ENCODE measurements at places on chromosomes 7 and 10.

GRCh38 chr7:2719007-2719406 is 31.0 kb downstream of the AMZ1 start:
- peak; percentile 82 for DNase-seq

DNA sequence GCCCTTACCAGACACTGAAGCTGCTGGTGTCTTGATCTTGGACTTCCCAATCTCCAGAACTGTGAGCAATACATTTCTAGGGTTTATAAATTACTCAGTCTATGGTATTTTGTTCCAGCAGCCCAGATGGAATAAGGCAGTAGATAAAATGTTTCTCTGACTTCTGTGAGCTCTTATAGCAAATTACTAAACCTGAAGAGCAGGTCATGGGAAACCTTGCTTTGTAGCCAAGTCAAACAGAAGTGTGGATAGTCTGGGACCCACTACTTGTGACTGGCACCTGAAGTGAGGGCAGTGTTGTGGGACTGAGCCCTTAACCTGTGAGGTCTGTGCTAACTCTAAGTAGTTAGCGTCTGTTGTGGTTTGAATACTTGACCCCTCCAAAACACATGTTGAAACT is 4.6 kb upstream of the TBRG4 start:
- DNase-seq: no peak

- no peak for DNase-seq
Measured at GRCh38 chr7:143892527-143893300, 9.3 kb downstream of the TCAF1 start.

DNA sequence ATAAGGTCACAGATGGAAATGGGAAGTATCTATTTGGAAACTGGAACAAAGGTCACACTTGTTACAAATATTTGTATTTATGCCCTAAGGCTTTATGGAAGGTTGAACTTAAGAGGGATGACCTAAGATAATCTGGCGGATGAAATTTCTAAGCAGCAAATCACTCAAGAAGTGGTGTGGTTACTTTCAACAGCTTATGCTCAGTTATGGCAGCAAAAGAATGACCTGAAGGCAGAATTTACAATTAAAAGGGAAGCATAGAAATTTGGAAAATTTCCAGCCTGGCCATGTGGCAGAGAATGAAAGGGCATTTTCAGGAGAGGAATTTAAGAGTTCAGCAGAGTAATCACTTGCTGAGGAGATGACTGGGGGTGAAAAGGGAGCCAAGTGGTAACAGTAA is 95.8 kb upstream of the TNS3 start:
- DNase-seq: no peak

GRCh38 chr7:108486291-108486966 is 30.2 kb upstream of the NRCAM start:
- no peak for DNase-seq

GRCh38 chr7:124171068-124171467 is 138.2 kb upstream of the TMEM229A start:
- no peak for DNase-seq

GRCh38 chr10:59618666-59619065 is 91.0 kb downstream of the SLC16A9 start:
- no peak for DNase-seq

DNA sequence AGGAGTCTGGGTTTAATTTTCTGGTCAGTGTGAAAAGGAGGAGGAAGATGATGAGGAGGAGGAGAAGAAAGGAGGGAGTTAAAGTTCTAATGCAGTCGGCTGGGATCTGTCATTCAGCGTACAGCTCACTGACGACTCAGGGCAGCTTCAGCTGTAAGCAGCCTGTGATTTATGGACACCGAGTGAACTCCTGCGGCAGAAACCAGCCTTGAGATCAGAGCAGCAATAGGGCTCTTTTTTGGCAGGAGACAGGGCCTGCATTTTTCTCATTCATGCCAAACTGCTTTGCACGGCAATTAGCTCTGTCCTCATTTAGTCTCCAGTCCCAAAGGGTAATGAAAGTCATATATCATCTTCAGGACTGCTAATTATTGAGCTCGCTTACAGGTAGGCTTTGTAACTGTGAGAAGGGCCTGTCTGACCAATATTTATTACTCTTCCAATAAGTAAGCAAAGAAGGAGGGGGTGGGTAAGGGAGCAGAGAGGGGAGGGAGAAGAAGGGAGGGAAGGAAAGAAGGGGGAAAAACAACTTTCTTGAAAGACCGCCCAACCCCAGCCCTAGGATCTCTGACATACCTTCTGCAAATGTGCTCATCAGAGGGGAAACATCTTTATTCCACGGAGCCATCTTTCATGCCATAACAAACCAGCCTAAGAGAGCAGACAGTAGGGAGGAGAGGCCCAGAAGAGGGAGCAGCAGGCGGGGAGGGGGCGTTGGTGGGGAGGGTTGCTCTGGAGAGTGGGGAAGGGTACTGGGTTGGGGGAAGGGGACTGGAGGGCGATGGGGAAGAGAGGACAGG is 48.1 kb upstream of the COMTD1 start:
- DNase-seq: no peak

GRCh38 chr7:19101472-19101871 is 16.0 kb downstream of the TWIST1 start:
- no peak for DNase-seq

- no peak for DNase-seq
Measured at GRCh38 chr7:2016761-2017480, 215.8 kb downstream of the MAD1L1 start.

DNA sequence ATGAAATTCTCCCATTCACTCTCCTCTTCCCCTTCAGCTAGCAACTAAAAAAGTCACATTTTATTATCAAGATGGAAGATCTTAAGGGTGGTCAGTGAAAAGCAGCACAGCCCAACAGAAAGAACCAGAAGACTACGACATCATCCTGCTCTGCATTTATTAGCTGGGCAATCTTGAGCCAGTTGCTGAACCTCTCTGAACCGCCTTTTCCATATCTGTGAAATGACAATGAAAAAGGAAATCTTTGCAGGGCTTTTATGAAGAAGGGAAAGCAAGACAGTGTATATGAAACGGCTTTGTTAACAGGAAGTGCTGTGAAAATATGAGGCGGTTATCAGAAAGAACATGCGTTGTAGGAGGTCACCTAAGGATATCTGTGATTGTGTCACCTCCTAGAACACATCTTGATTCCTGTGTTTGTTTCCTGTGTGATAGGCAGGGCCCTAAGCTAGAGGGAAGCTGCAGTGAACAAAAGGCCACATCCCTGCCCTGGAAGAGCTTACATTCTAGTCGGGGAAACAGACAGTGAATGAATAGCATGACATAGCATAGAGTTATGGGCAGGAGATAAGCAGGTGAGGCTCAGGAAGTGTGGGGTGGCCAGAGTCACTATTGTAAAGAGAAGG is 36.0 kb upstream of the KCNMA1 start:
- DNase-seq: peak; percentile 14

GRCh38 chr10:76644476-76644875 is 993.1 kb downstream of the KCNMA1 start:
- no peak for DNase-seq

- no peak for DNase-seq
Measured at GRCh38 chr7:78970440-78970916, 483.0 kb downstream of the MAGI2 start.

GRCh38 chr7:151008143-151008510 is 16.2 kb downstream of the ATG9B start:
- no peak for DNase-seq

DNA sequence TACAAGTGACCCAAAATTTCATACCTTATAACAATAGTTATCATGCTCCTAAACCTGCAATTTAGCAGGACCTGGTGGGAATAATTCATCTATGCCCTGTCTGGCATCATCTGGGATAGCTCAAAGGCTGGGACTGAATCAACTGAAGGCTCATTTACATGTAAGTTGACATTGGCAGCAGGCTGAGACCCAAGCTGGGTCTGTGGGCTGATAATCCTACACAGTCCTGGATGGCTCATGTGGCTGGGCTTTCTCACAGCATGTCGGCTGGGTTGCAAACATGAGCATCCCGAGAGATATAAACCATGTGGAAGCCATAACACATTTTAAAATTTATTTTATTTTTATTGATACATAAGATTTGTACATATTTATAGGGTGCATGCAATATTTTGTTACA is 19.5 kb upstream of the ABCB5 start:
- DNase-seq: no peak

DNA sequence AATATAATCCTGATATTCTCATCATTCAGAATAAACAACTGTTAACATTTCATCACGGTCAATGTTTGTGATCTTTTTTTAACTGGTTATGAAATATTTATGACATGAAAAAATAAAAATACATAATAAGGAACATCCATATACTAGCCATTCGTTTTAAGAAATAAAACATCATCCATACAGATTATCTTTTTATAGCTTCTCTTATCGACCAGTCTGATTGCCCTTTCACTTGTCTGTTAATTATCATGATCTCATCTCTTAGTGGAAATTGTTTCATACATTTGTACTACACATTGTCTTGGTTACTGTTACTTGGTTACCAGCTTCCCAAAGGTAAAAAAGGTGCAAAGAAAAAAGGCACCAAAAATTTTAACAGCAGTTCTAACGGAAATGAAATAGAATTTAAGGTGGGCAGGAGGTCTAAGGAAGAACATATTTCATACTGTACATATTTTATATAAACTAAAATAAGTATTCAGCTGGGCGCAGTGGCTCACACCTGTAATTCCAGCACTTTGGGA is 8.4 kb downstream of the ARHGAP21 start:
- DNase-seq: no peak

DNA sequence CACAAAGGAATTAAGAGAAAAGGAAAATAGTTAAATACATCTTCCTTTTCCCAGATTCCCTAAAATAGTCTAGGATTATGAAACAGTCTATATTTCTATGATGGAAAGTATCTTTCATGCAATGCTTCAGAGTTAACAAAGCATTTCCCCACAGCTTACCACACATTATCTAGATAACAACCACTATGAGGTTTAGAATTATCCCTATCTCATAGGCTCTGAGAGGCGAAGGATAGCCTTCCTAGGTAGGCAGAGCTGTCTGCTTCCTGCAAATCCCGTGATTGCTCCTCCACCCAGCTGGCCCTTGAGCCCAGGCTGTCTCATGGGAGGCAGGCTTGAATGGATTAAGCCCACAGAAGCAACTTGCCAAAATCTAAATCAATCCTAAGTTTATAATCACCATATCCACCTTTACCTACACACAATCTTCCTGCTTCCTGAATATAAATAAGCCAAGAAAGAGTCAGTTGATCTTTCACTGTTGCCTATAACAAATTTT is 321.4 kb upstream of the AOAH start:
- DNase-seq: no peak

GRCh38 chr7:42617806-42618457 is 293.9 kb downstream of the C7orf25 start:
- DNase-seq: no peak

DNA sequence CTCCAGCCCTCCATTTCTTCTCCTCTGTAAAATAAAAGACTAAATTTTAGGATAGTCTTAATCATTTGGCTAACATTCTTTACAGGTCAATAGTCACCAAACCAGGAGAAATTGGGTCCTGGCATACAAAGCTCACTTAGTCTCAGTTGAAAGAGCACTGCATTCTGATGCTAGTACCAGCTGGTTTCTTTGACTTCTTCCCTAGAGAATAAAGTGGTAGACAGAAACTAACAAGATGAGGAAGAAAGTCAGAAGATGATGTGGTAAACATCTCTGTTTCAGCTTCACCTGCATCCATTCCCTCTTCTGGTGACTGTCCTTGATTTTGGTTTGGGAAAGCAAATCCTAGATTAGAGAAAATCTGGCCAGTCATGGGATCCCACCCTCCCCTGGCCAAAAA is 37.2 kb downstream of the NKX2-3 start:
- DNase-seq: no peak

DNA sequence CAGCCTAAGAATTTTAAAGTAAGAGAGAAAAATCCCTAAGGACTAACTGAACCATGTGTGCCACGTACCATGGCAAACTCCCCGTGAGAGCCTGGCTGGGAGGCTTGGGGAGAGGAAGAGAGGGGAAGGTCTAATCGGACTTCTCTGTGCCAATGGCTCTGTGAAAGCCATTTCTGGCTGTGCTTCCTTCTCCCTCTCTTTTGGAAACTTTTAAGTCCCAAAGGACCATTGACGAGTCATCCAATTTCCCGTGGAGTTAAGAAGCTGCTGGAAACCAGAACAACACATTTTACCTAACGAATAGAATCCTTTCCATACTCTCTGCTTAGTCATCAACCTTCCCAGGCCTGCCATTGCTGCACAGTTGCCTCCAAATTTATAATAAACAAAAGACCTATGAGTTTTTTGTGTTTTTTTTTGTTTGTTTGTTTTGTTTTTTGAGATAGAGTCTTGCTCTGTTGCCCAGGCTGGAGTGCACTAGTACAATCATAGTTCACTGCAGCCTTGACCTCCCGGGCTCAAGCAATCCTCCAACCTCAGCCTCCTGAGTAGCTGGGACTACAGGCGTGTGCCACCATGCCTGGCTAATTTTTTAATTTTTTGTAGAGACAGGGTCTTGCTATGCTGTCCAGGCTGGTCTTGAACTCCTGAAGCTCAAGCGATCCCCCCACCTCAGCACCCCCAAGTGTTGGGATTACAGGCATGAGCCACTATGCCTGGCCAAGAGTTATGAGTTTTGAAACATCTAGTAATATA is 13.2 kb downstream of the LAMB1 start:
- no peak for DNase-seq
